Stimulated activated CD4-positive, alpha-beta T cell treated with anti-CD3 and anti-CD28 coated beads, Interleukin-15, amount 100 ng/mL, for 48 hours (primary cell): ENCODE measurements at places on chromosomes 2 and 18.

- no peak for DNase-seq
These were observed 35.3 kb downstream of the ZCCHC2 start for GRCh38 chr18:62558015-62558663.

DNA sequence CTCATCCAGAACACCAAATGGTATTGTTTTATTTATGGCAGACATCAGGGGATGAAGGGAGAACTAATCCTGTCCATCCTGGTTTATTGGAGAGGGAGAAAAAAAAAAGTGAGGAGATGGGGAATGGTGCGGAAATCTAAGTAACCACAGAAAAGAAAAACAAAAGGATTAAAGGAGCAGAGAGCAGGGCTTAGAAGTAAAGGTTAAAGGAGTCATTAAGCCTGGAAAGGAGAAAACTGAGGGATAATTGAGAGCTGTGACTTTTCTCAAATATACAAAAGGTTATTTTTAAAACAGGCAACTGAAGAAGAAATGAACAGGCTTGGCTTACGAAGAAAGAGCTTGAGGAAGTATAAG, 127.2 kb upstream of the PPP1CB start:
- no peak for DNase-seq

DNA sequence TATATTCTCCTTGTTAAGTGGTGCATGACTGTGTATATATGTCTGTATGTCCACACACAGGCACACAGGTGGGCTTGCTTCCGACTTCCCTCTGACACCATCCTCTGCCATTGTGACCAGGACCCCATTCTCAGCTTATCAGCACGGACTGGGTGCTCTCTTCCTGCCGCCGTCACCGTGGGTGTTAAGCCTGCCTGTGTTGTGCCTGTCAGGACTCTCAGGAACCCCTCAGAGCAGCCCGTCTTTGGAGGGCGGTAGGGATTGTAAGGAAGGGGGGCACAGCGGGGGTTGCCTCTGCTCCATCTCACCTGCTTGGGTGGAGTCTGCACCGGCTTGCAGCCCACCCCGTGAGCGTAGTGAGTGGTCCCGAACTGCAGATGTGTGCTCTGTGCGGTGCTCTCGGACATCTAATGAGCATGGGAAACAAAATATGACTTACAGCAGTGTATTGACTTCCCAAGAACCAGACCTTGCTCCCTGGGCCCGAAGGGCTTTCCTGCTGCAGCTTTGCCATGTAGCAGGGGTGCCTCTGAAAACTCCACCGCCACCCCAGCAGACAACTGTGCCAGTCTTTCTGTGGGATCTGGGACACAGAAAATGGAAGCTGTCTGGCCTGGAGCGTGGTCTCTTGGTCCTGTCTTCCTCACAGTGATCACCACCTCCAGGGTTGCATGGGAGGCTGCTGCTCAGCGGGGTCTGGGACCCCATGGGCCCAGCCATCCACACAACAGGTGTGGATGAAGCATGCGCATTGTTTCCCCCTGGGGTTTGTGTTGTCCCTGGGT, 58.9 kb downstream of the SH3RF3 start:
- no peak for DNase-seq

GRCh38 chr2:112640800-112641675, 4.7 kb upstream of the SLC20A1 start:
- no peak for DNase-seq

GRCh38 chr18:26422472-26423162, 125.7 kb downstream of the KCTD1 start:
- DNase-seq, result no peak
